Activated naive CD8-positive, alpha-beta T cell treated with anti-CD3 and anti-CD28 coated beads, Interleukin-2, amount 50 U/mL, for 24 hours (primary cell): ENCODE measurements at places on chromosomes 12 and 14.

DNA sequence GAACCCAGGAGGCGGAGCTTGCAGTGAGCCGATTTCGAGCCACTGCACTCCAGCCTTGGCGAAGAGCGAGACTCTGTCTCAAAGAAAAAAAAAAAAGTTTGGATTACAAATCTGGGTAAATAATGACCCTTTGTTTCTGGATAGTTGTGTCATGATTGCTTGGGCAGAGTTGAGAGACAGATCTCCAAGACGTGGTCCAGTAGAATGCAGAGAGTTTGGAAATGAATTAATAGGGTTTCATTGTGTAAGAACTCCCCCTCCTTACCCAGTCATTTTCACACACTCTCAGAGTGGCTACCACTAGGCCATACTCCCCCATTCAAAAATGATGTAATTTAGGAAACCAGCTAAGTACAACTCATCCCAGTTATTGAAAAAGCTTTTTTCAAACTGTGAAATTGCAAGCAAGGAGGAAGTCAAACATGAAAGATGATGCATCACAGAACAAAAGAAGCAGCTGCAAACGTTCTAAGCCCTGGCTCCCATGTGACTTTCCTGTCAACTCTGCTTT, 1331.9 kb downstream of the AACS start:
- no peak for DNase-seq

- no peak for DNase-seq
These were observed 266.3 kb upstream of the PRKD1 start for GRCh38 chr14:30193845-30194501.

DNA sequence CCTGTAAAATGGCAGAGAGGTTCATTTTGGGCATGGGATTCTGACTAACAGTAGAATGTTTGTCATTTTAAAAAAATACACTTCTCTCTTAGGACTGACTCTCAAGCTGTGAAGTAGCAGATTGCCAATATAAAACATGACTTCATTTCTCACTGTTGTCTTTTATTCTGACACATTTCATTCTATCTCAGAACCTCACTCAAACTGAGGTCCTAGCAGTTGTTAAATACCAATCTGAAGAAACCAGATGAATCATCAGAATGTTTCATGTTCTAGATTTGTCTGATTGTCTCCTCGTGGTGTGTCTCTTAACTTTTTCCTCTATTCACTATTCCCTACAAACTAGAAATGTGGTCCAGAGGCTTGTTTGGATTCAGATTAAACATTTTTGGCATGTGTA, 276.5 kb upstream of the NPAS3 start:
- DNase-seq, result no peak

GRCh38 chr14:106268013-106268727, 741.8 kb downstream of the TMEM121 start:
- DNase-seq, result peak; percentile 80
